ENCODE measurements at places on chromosomes 1 and 21. TPM values are rescaled to one million over a fixed set of nuclear protein-coding genes. Genes with fewer than 3 reads are reported as not detected.
A peak's percentile ranks its signal among the peaks of the same experiment; 100 is the strongest.

DNA sequence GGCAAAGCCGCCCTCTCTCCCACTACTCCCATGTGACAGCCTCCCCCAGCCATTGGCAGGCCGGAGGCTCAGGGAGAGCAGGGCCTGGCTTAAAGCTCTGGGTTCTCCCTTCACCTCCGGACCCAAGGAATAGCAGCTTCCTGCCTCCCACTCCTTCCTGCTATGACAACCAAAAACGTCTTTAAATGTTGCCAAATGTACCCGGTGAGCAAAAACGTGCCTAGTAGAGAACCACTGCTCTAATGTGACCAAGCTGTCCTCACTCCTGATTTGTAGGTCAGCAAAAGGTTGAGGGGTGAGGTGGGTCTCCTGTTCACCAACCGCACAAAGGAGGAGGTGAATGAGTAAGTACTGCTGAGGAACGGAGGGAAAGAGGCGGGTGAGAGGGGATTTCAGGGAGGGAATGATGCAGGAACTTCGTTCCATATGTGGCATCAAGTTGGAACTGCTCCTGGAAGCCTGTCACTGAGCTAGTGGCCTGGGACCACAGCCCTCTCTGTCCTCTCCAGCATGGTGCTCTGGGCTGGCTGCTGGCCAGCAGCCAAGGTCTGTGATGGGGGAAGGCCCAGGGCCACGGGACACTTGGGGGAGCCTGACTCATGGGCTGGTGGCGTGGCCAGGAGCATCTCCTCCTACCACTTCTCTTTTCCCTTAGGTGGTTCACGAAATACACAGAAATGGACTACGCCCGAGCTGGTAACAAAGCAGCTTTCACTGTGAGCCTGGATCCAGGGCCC, 5.7 kb downstream of the MRTO4 start:
- no peak for DNase-seq
- H3K4me1 ChIP-seq: peaks cover 13% of the 10 kb centered on the region
- no peak overlapping the region for H3K27ac ChIP-seq
- H3K36me3 ChIP-seq: peaks cover 51% of the 10 kb centered on the region

- no peak overlapping the region for H3K4me3 ChIP-seq
- no peak for DNase-seq
- H3K27ac ChIP-seq: peak overlapping the region; percentile 96
- no peaks in the 10 kb centered on the region for H3K27me3 ChIP-seq
Observed at GRCh38 chr21:31310750-31311149, 33.3 kb downstream of the TIAM1 start.

DNA sequence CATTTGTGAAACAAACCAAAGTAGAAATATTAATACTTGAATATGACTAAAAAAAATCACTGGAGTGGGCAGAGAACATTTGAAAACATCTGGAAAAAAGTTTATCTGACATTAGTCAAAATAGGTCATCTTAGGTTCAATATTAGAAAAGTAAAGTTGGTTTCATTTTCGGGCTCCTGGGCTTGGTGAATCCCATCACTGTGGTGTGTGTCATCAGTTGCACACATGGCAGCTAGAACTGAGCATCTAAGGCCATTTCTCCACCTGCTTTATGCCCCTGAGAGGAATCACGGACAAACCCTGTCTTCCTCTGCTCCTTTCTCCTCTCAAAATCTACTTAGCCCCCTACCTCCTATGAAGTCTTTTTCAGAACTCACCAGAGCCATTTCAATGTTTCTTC, 5.4 kb downstream of the HSD11B1 start:
- H3K4me3 ChIP-seq: no peak overlapping the region
- no peaks in the 10 kb centered on the region for H3K27me3 ChIP-seq

The CFAP74 gene
- 0.39 TPM for total RNA-seq

- H3K4me1 ChIP-seq: peaks cover 2% of the 10 kb centered on the region
- no peak overlapping the region for H3K4me3 ChIP-seq
- peaks cover 21% of the 10 kb centered on the region for H3K27me3 ChIP-seq
- H3K27ac ChIP-seq: no peak overlapping the region
- no peak for DNase-seq
Observed at GRCh38 chr1:223048026-223048425, 95.0 kb downstream of the TLR5 start.

The TTC39A gene
- 8.4 TPM for total RNA-seq

The OR6K3 gene
- total RNA-seq: not detected

DNA sequence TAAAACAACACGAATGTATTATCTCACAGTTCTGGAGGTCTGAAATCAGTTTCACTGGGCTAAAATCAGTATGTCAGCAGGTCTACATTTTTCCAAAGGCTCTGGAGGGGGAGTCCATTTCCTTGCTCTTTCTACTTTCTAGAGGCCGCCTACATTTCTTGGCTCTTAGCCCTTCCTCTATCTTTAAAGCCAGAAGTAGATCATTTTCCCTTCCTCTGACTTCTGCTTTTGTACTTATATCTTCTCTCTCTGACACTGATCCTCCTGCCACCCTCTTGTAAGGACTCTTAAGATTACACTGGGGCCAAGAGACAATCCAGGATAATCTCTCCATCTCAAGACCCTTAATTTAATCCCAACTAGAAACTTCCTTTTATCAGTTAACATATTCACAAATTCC, 41.4 kb downstream of the MSH4 start:
- no peak overlapping the region for H3K4me3 ChIP-seq
- H3K36me3 ChIP-seq: no peaks in the 10 kb centered on the region
- no peak for DNase-seq
- no peaks in the 10 kb centered on the region for H3K4me1 ChIP-seq
- H3K27ac ChIP-seq: no peak overlapping the region

The NBL1 gene
- total RNA-seq: 17.1 TPM

- H3K4me1 ChIP-seq: peaks cover 3% of the 10 kb centered on the region
- peaks cover 14% of the 10 kb centered on the region for H3K36me3 ChIP-seq
- no peak for DNase-seq
- no peak overlapping the region for H3K27ac ChIP-seq
- no peaks in the 10 kb centered on the region for H3K27me3 ChIP-seq
- H3K4me3 ChIP-seq: no peak overlapping the region
Observed at GRCh38 chr1:242128951-242129502, 130.1 kb upstream of the MAP1LC3C start.

The AIM2 gene
- total RNA-seq: 1.1 TPM

The RGS8 gene
- 0.07 TPM for total RNA-seq

The RGS13 gene
- total RNA-seq: not detected
